A549 treated with GW870086 at 1 μM for 4 hours (cell line): ENCODE measurements at places on chromosomes 1 and 21. TPM values are rescaled to one million over a fixed set of nuclear protein-coding genes. Genes with fewer than 3 reads are reported as not detected.

Gene RGS8
- total RNA-seq, result not detected in 5 replicates

Gene NBPF10
- 0.54 to 0.83 TPM (median 0.78 TPM) in 5 replicates for total RNA-seq

Gene CD2
- total RNA-seq, result not detected in 5 replicates

Gene GUCA2B
- total RNA-seq, result not detected in 5 replicates

Gene SARS1
- 87.7 to 101 TPM (median 89.8 TPM) in 5 replicates for total RNA-seq

Gene PRAMEF10
- total RNA-seq, result not detected in 5 replicates

Gene UBE2U
- total RNA-seq, result not detected in 5 replicates

Gene SLAMF9
- total RNA-seq, result 0.25 to 1.3 TPM (median 0.82 TPM) in 5 replicates

Gene AMY1A
- total RNA-seq, result not detected in 5 replicates

Gene SLC30A7
- 6.3 to 10.5 TPM (median 9.5 TPM) in 5 replicates for total RNA-seq

Gene NUP210L
- total RNA-seq, result 0.02 TPM in 1 of 5 replicates, not detected in the others

Gene CACNA1S
- not detected in 5 replicates for total RNA-seq

Gene HAPLN2
- 0.21 to 0.23 TPM in 2 of 5 replicates, not detected in the others for total RNA-seq

Gene C4BPA
- total RNA-seq, result 0.46 to 0.77 TPM (median 0.54 TPM) in 5 replicates

Gene GJA9
- 0.06 to 0.08 TPM (median 0.07 TPM) in 3 of 5 replicates, not detected in the others for total RNA-seq

Gene LMOD1
- total RNA-seq, result not detected in 5 replicates

Gene C1orf159
- total RNA-seq, result 9.8 to 14.4 TPM (median 13.9 TPM) in 5 replicates

Gene LCE6A
- not detected in 5 replicates for total RNA-seq

Gene PCP4
- not detected in 5 replicates for total RNA-seq

Gene MIXL1
- total RNA-seq, result not detected in 5 replicates

Gene EPS15
- total RNA-seq, result 8.4 to 14.2 TPM (median 12.8 TPM) in 5 replicates

Gene TAL1
- total RNA-seq, result not detected in 5 replicates

Gene ZFP69B
- total RNA-seq, result 1.2 to 1.9 TPM (median 1.7 TPM) in 5 replicates

Gene FAM76A
- 4.0 to 6.3 TPM (median 5.7 TPM) in 5 replicates for total RNA-seq
